ENCODE measurements at places on chromosomes 7 and 10.

DNA sequence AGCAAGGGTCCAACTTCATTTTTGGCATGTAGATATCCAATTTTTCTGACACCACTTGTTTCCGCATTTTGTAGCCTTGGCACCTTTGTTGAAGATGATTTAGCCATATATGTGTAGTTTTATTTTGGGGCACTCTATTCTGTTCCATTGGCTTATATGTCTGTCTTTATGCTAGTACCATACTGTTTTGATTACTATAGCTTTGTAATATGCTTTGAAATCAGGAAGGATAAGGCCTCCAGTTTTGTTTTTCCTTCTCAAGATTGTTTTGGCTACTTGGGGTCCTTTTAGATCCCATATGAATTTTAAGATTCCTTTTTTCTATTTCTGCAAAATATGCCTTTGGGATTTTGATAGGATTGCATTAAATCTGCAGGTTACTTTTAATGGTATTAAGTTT lies 9.5 kb upstream of the BTBD16 start:
- no peak for DNase-seq

GRCh38 chr10:80964955-80965614 lies 427.4 kb downstream of the SH2D4B start:
- DNase-seq = no peak

GRCh38 chr7:1708596-1709251 lies 38.6 kb downstream of the ELFN1 start:
- no peak for DNase-seq

DNA sequence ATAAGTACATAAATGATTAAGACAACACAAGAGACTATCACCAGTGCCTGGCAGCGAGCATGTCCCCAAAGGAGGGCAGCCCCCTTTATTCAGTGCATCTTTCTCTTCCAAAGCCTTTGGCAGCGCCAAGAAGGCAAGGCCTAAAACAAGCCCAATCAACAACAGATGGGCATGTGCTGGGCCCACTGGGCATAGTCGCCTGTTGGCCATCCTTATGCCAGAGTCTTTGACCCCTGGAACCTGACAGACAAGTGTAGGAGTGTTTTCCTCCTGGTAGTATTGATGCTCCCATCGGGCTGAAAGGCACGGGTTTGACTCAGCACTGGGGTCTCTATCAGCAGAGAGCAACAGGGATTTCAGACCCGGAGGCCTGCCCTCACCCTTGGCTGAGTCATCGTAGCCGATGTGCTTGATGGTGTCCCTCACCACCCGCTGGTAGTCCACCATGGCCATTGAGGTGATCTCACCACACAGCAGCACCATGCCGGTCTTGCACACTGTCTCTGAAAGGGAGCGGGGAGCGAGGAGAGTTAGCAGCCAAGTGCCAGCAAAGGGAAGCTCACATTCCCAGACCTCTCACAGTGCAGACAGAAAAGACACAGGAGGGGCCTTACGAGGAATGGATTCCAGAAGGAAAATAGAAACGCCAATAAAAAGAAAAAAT lies 5.8 kb downstream of the MAT1A start:
- no peak for DNase-seq

- DNase-seq = no peak
Measured at GRCh38 chr7:22725585-22725984, 1.4 kb upstream of the IL6 start.

- no peak for DNase-seq
Measured at GRCh38 chr10:121310151-121310711, 288.0 kb downstream of the FGFR2 start.

GRCh38 chr7:100629117-100629716 lies 12.1 kb downstream of the TFR2 start:
- no peak for DNase-seq

GRCh38 chr7:87225696-87226095 lies 6.2 kb upstream of the TMEM243 start:
- no peak for DNase-seq

DNA sequence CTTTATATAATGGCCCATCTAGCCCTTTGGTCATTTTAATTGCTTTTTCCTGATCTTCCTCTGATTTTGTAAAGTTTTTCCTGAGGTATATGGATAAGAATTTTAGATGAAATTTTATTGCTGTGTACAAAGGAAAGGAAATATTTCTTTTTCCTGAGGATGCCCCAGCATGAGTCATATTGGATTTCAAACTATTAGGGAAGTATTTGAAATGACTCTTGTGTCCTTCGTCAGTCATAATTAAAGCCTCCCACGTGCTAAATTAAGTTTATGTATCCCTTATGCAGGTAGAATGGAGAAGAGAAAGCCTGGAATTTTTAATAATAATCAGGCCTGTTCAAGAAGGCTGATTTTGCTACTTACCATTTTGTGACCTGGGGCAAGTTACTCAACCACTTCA lies 82.6 kb upstream of the GLI3 start:
- DNase-seq = no peak

GRCh38 chr10:19882621-19883020 lies 66.4 kb downstream of the PLXDC2 start:
- DNase-seq = no peak

DNA sequence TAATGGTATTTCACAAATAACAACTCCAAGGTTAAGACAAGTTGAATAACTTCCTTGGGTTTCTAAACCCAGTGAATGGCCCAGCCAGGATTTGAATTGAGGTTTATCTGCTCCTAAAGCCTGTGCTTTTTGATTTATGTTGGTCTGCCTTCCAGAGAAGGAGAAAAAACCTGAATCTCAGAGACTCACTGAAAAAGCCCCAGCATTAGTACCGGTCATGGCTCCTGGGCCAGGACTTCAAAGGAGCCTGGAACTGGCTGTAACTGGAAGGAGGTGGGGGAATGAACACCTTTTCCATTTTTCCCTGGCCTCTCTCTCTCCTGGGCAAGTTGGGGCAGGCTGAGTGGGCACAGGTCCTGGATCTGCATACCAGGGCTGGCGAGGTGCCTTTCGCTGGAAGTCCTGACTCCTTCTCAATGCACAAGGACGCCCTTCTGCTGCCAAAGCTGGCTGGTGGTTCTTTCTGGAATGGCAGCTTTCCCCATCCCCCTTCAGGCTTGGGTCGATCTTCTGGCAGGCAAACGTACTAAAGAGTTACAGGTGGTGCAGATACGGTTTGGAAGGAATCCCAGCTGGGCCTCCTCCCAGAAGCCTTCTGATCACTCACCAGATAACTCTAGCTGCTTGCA lies 268.2 kb downstream of the PTEN start:
- no peak for DNase-seq

DNA sequence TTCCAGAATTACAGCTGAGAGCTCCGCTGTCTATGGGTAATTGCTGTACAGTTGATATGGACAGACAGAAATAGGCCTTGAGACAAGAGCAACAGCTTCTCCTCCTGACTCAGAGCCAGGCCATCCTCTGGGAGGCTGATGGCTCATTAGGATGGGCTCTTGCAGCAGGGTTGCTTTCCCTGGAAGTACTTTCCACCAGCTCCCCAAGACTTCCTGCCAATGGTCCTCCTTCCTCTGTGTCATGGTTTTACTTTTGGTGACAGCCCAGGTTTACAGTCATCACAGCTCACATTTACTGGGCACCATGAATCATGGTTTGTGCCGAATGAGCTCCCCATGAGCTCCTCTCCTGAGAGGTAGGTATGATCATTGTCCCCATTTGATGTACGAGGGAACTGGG lies 131.8 kb downstream of the HECW1 start:
- DNase-seq = no peak

GRCh38 chr10:5840314-5841307 lies 27.4 kb upstream of the GDI2 start:
- DNase-seq = no peak

DNA sequence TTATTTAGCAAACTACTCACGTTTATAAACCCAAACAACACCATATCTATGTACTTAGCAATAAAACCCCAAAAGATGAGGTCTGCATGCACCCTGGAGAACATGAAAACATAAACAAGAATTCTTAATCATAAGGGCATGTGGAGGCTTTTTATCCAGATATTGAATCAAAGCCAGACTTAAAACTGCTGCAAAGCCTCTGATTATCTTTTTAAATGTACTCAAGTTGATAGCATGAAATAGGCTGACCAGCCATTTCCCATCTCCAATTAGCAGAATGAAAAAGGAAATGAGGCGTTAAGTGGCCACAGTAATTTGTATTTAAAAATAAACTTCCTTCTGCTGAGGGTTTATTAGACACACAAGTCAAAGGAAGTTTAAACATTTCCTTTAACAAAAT lies 48.3 kb downstream of the ITIH5 start:
- DNase-seq = no peak

- peak; percentile 68 for DNase-seq
Measured at GRCh38 chr10:29496341-29497162, 138.2 kb downstream of the SVIL start.

DNA sequence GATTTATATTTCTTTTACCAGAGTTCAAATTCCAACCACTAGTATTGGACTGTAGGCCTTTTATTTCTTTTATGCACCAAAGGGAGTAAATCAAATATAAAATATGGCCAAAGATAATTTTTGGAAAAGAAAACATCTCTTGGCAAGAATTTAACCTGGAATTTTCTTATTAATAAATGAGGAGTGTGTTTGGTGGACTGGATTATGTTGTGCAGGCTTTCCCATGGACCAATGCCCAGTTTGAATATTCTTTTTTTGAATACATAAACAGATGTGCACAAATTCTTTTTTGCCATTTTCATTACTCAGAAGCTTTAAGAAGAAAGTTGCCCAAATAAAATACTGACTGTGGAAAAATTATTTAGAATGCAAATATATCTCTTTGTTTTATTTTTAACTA lies 22.1 kb upstream of the PRKG1 start:
- no peak for DNase-seq

GRCh38 chr7:17871815-17872533 lies 68.3 kb downstream of the SNX13 start:
- DNase-seq = no peak

DNA sequence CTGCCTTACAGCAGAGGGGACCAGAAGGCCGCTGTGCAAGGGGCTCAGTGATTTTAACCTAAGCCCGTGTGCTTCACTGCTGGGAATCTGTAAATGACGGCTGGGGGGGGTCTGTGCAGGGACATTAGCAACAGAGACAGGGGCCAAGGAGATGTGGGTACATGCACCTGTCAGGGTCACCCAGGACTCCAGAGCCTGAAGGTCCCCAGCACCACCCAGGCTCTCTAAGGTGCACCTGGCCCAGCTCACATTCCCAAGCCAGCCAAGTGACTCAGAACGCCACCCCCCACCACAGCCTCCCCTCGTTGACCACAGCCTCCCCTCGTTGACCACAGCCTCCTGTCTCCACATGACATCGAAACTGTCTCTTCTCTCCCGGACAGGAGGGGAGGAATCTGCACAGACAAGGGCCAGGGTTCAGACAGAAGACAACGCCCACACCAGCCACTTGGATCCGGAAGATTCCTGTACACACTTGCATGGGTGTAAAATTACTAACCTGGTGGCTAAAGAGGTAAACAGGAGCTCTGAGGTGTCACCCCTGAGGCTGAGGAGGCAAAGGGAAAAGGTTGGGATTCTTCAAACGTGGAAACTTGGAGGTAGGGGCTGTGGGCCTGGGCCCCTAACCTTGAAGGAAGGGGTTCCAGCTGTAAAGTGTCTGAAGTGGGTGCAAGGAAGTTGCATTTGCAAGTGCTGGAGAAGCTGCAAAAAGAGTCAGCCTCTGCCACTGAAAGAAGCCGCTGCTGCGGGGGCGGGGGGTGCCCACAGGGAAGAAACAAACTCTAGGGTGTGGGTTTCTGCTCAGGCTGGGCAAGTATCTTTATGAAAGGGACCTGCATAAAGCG lies 27.0 kb downstream of the CALML3 start:
- DNase-seq = peak; percentile 85

GRCh38 chr7:3358991-3359390 lies 57.9 kb downstream of the SDK1 start:
- DNase-seq = no peak

DNA sequence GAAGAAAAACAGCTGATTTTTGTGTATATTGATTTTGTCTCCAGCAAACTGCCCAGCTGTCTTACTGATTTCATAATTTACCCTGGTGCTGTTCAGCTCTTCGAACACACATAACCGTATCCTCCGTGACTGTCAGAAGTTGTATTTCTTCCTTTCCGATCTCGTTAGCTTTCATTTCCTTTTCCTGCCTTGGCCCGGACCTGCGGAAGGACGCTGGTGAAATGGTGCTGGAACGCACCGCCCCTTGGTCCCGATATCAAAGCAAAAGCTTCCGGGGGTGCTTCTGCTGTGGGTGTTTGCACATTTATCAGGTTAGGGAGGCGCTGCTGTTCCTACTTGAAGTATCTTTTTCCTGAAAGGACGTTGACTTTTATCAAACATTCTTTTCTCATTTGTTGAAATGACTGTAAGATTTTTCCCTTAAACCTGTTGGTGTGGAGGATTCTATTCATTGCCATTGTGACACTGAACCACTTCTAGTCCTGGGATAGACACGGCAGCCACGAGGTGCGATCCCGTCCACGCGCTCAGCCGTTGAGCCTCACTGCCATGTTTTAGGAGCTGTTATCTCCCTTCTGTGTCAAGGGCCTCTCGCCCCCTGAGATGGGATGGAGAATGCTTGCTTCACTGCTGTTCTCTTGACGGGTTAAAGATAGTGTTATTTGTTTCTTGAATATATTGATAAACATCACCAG lies 72.6 kb downstream of the FOXL3 start:
- peak; percentile 53 for DNase-seq

DNA sequence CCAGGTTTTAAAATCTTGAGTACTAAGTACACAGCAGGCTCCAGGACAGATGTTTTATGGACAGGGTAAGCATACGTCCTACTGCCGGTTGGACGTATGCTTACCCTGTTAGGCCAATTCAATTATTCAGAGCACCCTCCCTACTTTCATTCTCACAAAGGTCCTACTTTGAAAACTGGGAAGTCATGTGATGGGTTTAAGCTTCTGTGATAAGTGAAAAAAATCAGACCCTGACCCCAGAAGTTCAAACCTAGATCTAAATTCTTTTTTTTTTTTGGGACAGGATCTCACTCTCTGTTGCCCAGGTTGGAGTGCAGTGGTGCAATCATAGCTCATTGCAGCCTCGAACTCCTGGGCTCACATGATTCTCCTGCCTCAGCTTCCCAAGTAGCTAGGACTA lies 55.2 kb downstream of the HIPK2 start:
- DNase-seq = no peak

DNA sequence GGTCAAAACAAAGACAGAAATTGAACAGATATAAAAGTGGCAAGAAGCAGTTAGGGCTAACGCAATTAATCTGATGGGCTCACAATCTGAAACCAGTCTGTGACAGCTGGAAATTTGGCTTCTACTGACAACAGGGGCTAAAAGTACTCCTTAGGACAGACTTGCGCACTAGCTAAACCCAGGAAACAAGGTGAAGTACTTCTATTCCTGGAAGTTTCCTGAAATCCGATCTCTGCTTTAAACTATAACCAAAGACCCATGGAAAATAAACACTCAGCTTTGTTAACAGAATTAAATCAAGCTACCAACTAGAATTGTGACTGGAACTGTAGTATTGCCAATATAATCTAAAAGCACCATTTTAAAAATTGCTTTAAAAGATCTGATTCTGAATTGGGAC lies 520.2 kb upstream of the ZWINT start:
- no peak for DNase-seq
